ENCODE measurements at places on chromosomes 16 and 17.
A peak's percentile ranks its signal among the peaks of the same experiment; 100 is the strongest.

DNA sequence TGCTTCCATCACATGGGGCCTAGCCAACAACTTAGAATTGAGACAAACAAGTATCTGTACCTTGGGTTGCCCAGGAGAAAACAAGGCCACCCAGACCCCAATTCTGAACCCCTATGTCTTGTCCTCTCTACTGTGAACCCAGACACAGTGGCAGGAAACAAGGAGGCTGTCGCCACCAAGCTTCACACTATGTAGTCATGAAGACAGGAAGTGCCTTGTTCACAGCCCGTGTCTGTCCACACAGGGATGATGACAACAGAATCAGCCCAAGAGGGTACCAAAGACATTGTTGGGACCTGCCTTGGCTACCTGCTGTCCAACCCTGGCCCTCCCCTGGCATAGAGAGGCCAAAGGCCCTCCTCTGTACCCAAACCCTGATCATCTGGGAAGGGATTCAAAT is 84.8 kb downstream of the CDYL2 start:
- peak; percentile 24 for DNase-seq
- H3K27me3 ChIP-seq, result no peaks in the 10 kb centered on the region
- no peaks in the 10 kb centered on the region for H3K36me3 ChIP-seq
- no peak overlapping the region for H3K4me3 ChIP-seq

DNA sequence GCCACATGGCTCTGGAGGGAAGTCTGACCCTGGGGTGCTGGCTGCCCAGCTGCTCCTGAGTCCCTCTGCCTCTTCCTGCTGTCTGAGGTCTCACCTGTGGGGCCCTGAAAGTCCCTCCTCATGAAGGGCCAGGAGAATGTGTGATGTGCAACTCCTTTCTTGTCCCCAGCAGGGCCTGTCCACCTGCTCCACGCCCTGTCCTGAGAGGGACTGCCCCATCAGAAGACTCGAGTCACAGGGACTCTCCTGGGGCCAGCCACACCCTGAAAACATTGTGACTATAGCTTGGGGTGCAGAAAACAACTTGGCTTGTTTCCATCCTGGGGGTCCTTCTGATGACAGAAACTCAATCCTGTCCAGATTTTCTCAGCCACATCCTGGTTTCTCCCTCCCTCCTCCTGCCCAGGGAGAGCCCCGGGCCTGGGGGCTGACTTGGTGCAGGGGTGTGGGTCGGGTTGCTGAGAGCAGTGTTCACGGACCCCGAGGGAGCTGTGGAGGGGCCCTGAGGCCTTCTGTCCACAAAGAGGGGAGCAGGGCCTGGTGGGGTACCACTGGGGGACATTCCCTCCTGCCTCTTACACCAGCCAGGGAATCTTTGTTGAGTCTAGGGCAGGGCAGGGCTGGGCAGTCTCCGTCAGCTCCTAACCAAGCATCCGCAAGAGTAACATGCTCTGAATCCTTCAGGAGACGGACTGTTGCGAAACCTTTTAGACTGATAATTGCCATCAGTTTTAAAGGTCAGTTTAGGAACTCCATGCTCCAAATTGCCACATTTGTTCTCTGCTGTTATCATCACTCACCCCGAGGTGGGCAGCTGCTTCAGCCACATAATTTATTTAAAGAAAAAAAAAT is 45.9 kb downstream of the NT5M start:
- H3K27ac ChIP-seq, result no peak overlapping the region
- no peaks in the 10 kb centered on the region for H3K36me3 ChIP-seq
- no peak for DNase-seq
- H3K27me3 ChIP-seq, result peaks cover 12% of the 10 kb centered on the region
- no peaks in the 10 kb centered on the region for H3K4me1 ChIP-seq

GRCh38 chr16:73354434-73354833 is 306.5 kb upstream of the ZFHX3 start:
- H3K4me3 ChIP-seq, result no peak overlapping the region
- H3K27ac ChIP-seq, result no peak overlapping the region
- no peaks in the 10 kb centered on the region for H3K4me1 ChIP-seq
- peaks cover 2% of the 10 kb centered on the region for H3K27me3 ChIP-seq
- no peaks in the 10 kb centered on the region for H3K36me3 ChIP-seq

DNA sequence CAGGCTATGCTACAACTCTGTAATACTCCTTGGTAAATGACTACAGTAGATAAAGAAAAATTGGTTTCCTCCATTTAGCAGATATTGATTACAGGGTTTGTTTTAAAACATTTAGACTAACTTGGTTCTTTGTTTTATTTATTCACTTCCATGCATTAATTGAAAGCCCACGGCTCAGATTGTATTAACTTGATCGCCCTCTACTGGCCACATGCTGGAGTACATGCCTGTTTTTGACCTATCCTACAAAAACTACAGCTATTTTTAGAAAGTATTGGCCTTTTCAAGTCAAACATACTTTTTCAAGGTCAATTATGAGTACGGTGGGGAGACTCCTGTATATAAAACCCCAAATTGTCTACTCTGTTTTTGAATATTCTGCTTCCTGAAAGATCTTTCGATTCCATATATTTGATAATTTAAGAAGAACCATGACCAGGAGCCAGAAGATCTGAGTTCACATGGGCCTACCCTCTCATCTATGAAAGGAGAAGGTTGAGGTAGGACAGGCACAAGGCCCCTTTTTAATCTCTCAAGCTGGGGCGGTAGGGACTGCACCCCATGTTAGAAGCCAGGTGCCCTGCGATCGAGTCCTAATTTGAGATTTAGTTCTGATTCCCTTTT is 51.8 kb downstream of the CA10 start:
- no peak overlapping the region for H3K27ac ChIP-seq
- DNase-seq, result peak; percentile 10
- no peak overlapping the region for H3K4me3 ChIP-seq
- no peaks in the 10 kb centered on the region for H3K36me3 ChIP-seq
- no peaks in the 10 kb centered on the region for H3K4me1 ChIP-seq

GRCh38 chr16:82900559-82900958 is 273.8 kb downstream of the CDH13 start:
- DNase-seq, result no peak
- no peak overlapping the region for H3K4me3 ChIP-seq
- H3K27me3 ChIP-seq, result peaks cover 2% of the 10 kb centered on the region
- H3K4me1 ChIP-seq, result no peaks in the 10 kb centered on the region
- H3K36me3 ChIP-seq, result no peaks in the 10 kb centered on the region
- H3K27ac ChIP-seq, result no peak overlapping the region

DNA sequence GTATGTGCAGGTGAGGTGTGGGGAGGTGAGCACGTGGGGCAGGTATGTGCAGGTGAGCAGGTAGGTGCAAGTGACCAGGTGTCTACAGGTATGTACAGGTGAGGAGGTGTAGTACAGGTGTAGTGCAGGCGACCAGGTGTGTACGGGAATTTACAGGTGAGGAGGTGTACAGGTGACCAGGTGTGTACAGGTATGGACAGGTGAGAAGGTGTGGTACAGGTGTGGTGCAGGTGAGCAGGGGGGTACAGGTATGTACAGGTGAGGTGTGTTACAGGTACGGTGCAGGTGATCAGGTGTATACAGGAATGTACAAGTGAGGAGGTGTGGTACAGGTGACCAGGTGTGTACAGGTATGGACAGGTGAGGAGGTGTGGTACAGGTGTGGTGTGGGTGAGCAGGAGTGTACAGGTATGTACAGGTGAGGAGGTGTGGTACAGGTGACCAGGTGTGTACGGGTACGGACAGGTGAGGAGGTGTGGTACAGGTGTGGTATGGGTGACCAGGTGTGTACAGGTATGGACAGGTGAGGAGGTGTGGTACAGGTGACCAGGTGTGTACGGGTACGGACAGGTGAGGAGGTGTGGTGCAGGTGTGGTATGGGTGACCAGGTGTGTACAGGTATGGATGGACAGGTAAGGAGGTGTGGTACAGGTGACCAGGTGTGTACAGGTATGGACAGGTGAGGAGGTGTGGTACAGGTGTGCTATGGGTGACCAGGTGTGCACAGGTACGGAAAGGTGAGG is 12.8 kb upstream of the DBNDD1 start:
- H3K27me3 ChIP-seq, result no peaks in the 10 kb centered on the region
- no peak for DNase-seq
- no peaks in the 10 kb centered on the region for H3K4me1 ChIP-seq
- H3K4me3 ChIP-seq, result no peak overlapping the region
- H3K27ac ChIP-seq, result no peak overlapping the region

DNA sequence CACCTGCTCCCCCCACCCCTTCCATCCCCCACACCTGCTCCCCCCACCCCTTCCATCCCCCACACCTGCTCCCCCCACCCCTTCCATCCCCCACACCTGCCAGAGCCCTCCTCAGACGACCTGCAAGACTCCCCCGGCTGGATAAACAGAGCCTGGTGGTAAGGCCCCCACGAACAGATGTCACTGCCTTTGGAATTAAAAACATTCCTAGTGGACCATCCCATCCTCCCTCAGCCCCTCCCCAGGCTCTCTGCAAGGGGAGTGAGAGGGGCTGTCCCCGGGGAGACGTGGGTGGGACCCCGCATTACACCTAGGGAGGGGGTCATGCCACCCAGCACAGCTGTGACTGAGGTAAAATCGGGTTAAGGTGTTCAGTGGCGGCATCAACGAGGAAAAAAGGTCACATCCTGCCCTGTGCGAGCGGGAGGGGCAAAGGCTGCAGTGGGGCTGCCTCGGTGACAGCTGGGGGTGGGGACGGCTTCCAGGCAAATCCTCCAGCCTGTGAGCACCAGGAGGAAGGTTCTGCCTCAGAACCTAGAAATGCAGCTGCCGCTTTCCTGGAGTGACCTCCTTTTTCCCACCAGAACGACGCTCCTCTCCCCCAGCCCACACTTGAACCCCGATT is 38.7 kb downstream of the TIMM22 start:
- H3K4me1 ChIP-seq, result no peaks in the 10 kb centered on the region
- H3K36me3 ChIP-seq, result peaks cover 11% of the 10 kb centered on the region
- H3K27me3 ChIP-seq, result no peaks in the 10 kb centered on the region
- no peak overlapping the region for H3K27ac ChIP-seq
- no peak overlapping the region for H3K4me3 ChIP-seq

GRCh38 chr17:691423-691822 is 23.2 kb downstream of the VPS53 start:
- H3K27me3 ChIP-seq, result no peaks in the 10 kb centered on the region
- no peaks in the 10 kb centered on the region for H3K36me3 ChIP-seq
- no peak for DNase-seq
- H3K4me3 ChIP-seq, result no peak overlapping the region

GRCh38 chr16:73143576-73144422 is 95.9 kb upstream of the ZFHX3 start:
- H3K27me3 ChIP-seq, result peaks cover 5% of the 10 kb centered on the region
- no peak overlapping the region for H3K27ac ChIP-seq
- H3K36me3 ChIP-seq, result no peaks in the 10 kb centered on the region
- H3K4me1 ChIP-seq, result no peaks in the 10 kb centered on the region
- no peak for DNase-seq
- no peak overlapping the region for H3K4me3 ChIP-seq

GRCh38 chr16:68985855-68986254 is 119.6 kb upstream of the HAS3 start:
- no peaks in the 10 kb centered on the region for H3K4me1 ChIP-seq
- H3K36me3 ChIP-seq, result no peaks in the 10 kb centered on the region
- no peaks in the 10 kb centered on the region for H3K27me3 ChIP-seq
- no peak for DNase-seq

- no peak overlapping the region for H3K27ac ChIP-seq
- H3K27me3 ChIP-seq, result no peaks in the 10 kb centered on the region
- H3K4me3 ChIP-seq, result no peak overlapping the region
- H3K4me1 ChIP-seq, result no peaks in the 10 kb centered on the region
- no peaks in the 10 kb centered on the region for H3K36me3 ChIP-seq
Measured at GRCh38 chr16:2289282-2289681, 21.4 kb upstream of the RNPS1 start.

DNA sequence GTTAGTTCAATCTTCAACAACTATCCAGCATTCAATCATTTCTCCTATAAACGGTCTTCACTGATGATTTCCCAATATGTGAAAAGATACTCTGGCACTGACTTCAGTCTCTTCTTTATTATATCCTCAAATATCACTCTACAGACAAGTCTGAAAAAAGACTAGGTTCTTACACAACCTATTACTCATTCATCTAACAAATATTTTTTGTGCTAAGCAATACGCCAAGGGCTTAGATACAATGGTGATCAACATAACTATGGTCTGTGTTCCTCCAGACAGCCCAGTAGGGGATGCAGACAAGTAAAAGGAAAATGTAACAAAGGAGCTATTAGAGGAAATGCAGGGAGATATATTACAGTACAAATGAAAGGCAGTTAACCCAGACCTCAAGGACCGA is 63.9 kb downstream of the MYO1D start:
- no peaks in the 10 kb centered on the region for H3K36me3 ChIP-seq
- DNase-seq, result no peak
- H3K27ac ChIP-seq, result no peak overlapping the region
- no peaks in the 10 kb centered on the region for H3K27me3 ChIP-seq

DNA sequence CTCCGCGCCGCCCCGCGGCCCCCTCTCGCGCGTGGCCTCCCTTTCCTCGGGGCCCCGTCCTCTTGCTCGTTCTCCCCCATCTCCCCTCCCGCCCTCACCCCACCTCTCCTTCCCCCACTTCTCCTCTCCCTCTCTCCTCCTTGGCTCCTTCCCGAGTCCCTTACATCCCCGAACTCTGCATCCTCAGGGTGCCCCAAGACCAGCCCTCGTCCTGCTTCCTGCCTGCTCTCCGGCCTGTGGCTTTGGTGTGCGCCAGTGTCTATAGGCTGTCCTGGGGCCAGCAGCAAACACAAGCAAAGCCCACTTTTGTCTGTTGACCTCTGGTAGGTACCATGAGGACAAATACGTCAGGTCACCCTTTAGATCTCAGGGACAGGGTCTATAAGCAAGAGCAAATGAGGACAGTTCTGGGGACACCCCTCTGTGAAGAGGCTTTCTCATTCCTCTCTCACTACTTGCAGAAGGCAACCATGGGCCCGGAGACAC is 284 bp upstream of the COPZ2 start:
- H3K4me1 ChIP-seq, result peaks cover 2% of the 10 kb centered on the region
- DNase-seq, result no peak
- no peak overlapping the region for H3K27ac ChIP-seq
- H3K4me3 ChIP-seq, result peak overlapping the region; percentile 21
- H3K27me3 ChIP-seq, result peaks cover 54% of the 10 kb centered on the region

GRCh38 chr16:12313902-12314621 is 337.5 kb downstream of the SNX29 start:
- H3K36me3 ChIP-seq, result peaks cover 2% of the 10 kb centered on the region
- H3K27ac ChIP-seq, result no peak overlapping the region
- no peak for DNase-seq

- H3K4me3 ChIP-seq, result no peak overlapping the region
- no peaks in the 10 kb centered on the region for H3K27me3 ChIP-seq
- no peak for DNase-seq
- H3K36me3 ChIP-seq, result peaks cover 27% of the 10 kb centered on the region
- peaks cover 12% of the 10 kb centered on the region for H3K4me1 ChIP-seq
Measured at GRCh38 chr16:1496464-1496863, 3.3 kb downstream of the TELO2 start.

DNA sequence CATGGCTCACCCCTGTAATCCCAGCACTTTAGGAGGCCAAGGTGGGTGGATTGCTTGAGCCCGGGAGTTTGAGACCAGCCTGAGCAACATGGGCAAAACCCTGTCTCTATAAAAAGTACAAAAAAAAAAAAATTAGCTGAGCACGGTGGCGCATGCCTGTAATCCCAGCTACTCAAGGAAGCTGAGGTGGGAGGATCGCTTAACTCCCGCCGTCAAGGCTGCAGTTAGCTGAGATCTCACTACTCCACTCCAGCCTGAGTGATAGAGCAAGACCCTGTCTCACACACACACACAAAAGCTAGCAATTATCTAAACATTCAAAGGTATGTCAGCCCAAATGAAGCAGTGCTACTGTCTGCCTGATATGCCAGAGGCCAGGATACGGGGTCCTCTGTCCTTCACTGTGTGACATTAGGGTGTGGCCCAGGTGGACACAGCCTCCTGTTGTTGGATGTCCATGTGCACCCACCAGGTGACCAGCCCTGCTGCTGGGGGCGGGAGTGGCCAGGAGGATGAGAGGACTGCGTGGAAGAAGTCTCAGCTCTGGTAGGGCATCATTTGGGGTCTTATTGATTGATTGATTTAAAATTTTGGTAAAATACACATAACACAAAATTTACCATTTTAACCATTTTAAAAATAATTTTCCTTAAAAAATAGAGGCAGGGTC is 3.9 kb downstream of the NLRC3 start:
- no peak overlapping the region for H3K4me3 ChIP-seq
- DNase-seq, result no peak
- H3K27ac ChIP-seq, result no peak overlapping the region
